ENCODE measurements at places on chromosomes 7 and 10.
A peak's percentile ranks its signal among the peaks of the same experiment; 100 is the strongest.

DNA sequence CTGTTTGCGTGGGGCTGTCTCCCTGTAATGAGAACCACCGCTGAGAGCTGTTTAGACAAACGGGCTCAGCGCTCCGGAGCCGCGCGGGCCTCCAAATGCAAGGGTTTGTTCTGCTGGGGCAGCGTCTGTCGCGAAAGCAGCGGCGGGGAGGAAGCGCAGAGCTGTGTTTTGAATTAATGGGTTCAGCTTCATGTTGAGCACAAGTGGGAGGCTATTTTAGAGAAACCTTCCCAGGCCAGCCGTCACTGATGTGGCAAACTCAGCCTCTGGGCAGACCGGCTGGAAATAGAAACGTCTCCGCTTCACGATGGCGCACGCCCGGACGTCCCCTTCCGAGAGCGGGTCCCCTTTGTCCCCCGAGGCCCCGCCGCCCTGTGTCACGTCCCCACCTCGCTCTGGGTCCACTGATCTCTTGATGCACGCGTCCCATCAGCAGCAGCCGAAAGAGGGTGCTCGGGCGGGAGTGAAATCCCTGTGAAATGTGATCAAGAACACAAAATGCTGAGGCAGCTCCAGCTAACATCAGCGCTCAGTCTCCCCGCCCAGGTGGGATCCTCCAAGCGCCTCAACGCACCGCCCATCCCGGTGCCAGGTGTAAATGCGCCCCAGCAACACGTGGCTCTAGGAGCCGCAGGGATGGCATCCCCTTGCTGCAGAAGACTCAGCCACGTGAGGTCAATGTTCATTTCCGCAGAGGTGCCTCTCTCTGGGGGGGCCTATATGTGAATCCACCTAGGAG lies 44.9 kb downstream of the BAMBI start:
- DNase-seq = peak; percentile 35

DNA sequence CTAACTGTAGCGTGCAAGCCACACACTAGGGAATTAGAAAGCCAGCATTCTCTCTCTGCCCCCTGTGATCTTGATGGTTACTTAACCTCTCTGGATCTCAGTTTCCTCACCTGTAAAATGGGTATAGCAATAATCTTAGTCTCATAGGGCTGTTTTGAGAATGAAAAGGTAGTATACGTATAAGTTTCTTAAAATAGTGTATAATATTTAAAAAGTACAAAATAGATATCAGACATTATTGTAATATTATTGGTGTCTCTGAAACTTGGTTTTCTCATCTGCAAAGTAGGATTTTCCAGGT lies 80.4 kb downstream of the CHN2 start:
- no peak for DNase-seq

- DNase-seq = no peak
These were observed 175.0 kb downstream of the RNLS start for GRCh38 chr10:88408096-88408495.

GRCh38 chr7:145784809-145785780 lies 331.5 kb upstream of the CNTNAP2 start:
- DNase-seq = no peak

- DNase-seq = no peak
These were observed 23.9 kb upstream of the LEP start for GRCh38 chr7:128217030-128217805.

DNA sequence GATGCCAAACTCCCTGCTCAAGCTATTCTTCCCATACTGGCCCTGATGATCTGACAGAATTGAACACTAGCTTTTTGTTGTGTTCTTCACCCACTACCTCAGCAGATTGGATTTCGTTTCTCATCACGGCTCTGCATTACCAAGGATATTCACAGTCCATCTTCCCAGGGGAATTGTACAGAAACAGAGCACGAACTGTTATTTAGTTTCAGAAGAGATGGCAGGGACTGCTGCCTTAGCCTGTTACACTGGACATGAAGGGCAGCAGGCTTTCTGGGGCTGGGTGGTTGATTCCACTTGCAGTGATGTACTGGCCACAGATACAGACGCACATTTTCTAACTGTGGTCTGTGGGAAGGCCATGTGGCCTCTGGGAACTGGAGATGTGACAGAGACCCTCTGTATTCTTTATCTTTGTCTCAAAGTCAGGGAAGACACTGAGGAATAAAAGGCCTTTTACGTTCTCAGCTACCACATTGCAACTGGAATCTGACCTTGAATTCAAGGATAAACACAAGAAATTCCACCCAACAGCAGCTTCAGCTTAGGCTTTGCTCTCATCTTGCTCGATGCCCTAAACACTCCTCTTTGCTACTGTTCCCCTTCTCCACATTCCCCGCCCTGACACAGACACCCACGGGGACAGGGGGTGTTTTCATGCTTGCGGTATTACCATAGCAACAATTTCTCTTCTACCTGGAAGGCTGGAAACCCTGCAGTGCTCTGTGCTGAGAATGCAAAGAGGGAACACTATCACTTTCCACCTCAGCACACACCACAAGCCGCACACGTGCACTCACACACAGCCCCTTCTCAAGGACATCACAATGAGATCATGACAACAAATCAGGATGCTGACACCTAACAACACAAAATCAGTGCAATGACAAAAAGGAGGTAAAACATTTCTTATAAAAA lies 81.7 kb downstream of the RNF216 start:
- DNase-seq = no peak

DNA sequence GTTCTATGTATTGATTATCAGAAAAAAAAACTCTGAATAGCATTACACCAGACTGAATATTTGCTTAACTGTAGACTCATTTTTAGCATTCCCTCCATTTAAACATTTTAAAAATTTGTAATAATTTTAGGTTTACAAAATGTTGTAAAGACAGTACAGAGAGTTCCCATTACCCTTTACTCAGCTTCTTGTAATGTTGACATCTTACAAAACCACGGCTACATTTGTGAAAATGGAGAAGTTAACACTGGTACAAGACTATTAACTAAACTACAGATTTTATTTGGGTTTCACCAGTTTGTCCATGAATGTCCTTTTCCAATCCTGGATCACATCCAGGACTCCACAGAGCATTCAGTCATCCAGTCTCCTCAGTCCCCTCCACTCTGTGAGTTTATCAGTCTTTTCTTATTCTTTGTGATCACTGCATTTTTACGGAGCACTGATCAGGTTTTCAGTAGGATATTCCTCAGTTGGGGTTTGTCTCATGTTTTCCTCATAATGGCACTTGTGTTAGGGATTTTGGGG lies 130.0 kb upstream of the EEPD1 start:
- DNase-seq = no peak

GRCh38 chr10:126420567-126421300 lies 32.5 kb upstream of the ADAM12 start:
- no peak for DNase-seq

- DNase-seq = peak; percentile 13
These were observed 102.3 kb downstream of the DYNC1I1 start for GRCh38 chr7:95874541-95875265.

DNA sequence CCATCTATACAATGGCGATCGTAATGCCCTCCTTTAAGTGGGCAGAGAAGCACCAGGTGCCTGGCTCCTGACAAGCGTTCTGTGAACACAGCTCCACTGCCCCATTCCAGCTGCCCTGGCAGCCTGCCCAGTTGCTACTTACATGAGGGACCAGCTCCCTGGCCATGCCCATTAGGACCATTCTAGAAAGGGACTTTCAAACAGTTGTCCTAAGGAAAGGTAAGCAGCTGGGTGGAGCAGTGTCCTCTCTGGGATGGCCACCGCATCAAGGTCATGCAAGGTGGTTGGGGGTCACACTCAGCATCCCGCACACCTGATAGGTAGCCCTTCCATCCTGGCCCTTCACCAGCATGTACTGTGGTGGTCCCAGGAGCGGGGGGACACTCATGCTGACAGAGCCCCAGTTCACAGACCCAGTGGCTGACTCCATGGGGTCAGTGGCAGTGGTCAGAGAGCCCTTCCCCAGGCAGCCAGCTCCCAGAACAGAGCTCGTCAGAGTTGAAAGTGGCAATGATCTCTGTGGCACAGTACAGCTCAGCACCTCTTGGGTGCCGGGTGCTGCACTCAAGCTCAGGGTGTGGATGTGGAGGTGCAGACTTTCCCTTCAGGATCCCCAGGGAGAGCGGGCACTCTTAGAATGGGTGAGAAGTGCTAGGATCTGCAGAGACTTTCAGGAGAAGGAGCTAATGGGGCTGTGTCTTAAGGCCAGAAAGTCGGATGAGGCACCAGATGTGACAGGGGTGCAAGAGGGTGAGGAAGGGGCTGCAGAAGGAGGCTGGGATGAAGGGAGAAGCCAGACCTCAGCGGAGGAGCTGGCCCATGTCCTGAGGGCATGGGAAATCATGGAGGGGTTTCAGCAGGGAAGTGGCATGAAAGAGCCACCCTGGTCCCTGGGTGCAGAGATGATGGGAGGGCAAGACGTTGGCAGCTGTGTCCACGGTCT lies 10.9 kb downstream of the MMRN2 start:
- DNase-seq = no peak

GRCh38 chr10:110836706-110837105 lies 35.0 kb upstream of the PDCD4 start:
- DNase-seq = no peak

GRCh38 chr7:1906087-1906830 lies 236.2 kb downstream of the ELFN1 start:
- DNase-seq = no peak

- no peak for DNase-seq
These were observed 14.6 kb downstream of the AMZ1 start for GRCh38 chr7:2702594-2702957.

DNA sequence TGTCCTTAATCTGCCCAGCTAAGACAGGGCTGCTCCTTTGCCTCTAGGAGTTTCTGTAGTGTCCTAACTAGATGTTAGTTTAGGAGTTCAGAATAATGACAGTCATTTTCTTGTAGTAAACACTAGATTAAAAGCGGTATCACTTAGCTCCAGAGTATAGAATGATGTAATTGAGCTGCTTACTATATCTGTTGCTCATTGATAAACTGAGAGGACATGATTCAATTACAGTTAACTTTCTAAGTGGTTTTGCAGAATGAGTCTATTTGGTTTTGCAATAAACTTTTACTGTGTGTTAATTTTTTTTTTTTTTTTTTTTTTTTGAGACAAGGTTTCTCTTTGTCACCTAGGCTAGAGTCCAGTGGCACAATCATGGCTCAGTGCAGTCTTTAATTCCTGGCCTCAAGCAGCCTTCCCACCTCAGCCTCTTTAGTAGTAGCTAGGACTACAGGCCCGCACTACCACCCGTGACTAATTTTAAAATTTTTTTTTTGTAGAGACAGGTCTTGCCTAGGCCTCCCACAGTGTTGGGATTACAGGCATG lies 1.8 kb downstream of the STMP1 start:
- no peak for DNase-seq

DNA sequence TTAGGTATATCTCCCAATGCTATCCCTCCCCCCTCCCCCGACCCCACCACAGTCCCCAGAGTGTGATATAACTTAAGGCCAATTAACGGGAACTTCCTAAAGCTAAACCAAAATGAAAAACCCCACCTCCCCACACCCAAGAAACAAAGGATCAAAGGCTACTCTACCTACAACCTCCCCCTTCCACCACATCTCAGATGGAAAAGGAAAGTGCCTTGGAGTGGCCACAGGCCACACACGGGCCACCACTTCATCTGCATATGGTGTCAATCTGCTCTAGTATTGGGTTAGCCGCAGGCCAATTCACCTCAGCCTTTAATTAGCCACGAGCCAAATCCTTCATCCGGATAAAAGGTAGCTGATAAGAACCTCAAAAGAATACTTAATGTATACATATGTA lies 19.6 kb downstream of the CSTF2T start:
- DNase-seq = no peak

GRCh38 chr10:75408911-75409885 lies 7.6 kb upstream of the ZNF503 start:
- no peak for DNase-seq

GRCh38 chr7:30771880-30772425 lies 736 bp downstream of the MINDY4 start:
- no peak for DNase-seq

DNA sequence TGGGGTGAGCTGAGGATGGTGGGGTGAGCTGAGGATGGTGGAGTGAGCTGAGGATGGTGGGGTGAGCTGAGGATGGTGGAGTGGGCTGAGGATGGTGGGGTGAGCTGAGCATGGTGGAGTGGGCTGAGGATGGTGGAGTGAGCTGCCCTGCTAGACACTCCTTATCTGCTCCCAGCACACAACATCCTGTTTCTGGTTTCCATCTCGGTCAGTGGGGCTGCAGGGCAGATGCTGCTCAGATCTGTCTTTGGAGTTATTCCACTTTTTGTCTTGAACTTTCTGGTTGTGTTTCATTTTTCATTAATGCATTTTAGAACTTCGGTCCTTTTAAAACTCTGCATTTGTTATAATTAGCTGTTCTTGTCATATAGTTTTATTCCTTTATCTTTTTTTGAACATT lies 67.9 kb upstream of the ANTXRL start:
- no peak for DNase-seq

DNA sequence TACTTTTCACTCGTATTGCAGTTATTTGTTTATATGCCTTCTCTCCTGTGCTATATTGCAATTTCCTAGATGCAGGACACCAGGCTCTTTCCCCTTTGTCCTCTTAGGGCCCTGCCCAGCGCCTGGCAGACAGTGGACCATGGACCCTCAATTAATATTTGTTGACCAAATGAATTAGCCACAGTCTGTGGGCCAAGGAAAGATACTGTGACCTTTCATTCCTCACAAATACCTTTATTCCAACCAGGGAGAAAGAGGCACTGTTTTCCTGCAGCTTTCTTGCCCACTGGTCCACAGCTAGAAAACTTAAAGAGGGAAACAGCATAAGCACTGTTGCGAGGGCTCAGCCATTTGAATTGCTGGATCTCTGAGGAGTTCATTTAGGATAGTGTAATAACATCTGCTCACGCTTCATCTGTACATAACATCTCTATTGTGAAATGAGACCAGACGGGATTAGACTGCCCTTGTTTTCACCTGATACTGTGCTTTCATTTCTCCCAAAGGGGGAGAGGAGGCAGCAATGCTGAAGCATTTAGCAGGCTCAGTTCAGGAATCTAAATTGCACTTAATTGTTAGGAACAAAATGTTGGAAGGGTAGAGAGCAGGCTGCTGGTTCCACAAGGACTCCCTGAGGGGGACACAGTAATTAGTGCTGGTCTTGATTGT lies 46.7 kb downstream of the TNS3 start:
- DNase-seq = no peak

- DNase-seq = no peak
These were observed 69.0 kb upstream of the LRRC17 start for GRCh38 chr7:102843850-102844249.

DNA sequence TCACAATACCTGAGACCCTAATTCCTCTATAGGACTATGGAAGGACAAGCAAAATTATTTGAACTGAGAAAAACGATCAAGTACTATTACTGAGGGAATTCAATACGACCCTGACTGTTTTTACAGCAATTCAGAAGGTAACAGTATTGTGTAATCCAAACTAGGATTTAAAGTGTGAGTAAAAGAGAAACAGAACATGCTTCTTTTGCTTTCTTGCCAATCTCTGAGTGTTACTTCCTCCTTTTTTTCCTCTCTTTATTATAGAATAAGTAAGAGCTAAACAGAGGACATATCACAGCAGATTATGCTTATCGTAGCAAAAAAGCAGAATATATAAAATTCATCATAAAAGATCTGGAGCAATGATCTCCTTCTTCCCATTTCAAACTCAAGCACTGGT lies 292.1 kb downstream of the THSD7A start:
- DNase-seq = no peak
